ENCODE measurements at places on chromosomes 6 and 20. TPM values are rescaled to one million over a fixed set of nuclear protein-coding genes. Genes with fewer than 3 reads are reported as not detected.
A peak's percentile ranks its signal among the peaks of the same experiment; 100 is the strongest.

- no peak for DNase-seq
Observed at GRCh38 chr6:16002332-16003196, 126.3 kb upstream of the MYLIP start.

The CST4 gene
- total RNA-seq, result not detected

GRCh38 chr20:3679749-3680700, 1.8 kb downstream of the ADAM33 start:
- peak; percentile 25 for DNase-seq

- DNase-seq, result no peak
Observed at GRCh38 chr6:125392682-125393081, 90.9 kb upstream of the HDDC2 start.

The SOX4 gene
- total RNA-seq, result 30.4 TPM

GRCh38 chr20:2455771-2456497, 14.7 kb downstream of the SNRPB start:
- DNase-seq, result no peak

GRCh38 chr20:2296524-2297356, 939 bp downstream of the TGM3 start:
- no peak for DNase-seq

DNA sequence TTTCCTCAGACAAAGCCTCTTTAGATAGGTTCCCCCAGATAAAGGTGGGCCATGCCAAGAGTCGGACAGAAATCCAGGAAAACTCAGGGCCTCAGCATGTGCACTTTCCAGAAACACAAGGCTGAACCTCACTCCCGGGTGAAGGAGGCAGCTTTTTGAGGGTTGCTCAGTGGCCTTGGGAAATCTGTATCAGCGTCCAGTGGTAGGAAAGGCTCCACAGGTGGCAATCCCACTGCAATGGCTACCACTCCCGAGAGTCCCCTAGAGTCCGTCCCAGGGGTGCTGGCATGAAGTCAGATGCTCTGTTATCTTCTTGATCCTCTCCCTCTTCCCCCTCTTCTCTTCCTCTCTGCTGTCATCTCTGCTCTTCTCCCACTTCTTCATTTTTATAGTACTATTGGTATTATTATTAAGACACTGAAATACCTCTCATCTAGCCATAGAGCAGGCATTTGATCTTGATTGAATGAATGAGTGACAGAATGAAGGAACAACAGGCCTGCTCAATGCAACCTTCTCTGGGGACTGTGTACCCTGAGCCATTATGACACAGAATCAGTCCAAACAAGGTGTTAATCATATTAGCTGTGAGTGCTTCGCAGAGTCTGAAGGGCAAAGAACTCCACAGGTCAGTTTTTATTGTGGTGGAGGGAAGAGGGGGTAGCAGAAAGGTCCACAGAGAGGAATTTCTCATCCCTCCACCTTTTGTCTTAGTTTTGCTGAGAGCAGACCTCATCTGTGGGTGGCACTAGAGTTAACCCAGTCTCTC, 13.3 kb downstream of the SLC22A1 start:
- no peak for DNase-seq

The DOK5 gene
- not detected for total RNA-seq

The GABRR2 gene
- total RNA-seq, result not detected

DNA sequence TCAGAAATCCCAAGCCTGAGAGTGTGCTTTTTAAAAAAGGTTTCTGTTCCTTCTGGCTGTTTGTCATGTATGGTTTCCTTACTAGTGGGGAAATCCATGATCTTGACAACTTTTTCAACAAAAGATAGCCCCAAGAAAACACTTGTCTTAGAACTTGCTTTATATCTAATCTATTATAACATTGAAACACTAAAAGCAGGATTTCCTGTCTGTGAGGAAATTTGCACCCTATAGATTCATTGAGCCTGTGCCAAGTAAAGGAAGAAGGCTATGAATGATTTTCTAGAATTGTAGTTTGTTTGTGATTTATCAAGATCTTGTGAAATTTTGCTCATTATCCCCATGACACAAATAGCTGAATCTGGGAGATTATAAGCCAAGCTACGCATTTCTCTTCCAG, 238.6 kb upstream of the RIN2 start:
- no peak for DNase-seq

DNA sequence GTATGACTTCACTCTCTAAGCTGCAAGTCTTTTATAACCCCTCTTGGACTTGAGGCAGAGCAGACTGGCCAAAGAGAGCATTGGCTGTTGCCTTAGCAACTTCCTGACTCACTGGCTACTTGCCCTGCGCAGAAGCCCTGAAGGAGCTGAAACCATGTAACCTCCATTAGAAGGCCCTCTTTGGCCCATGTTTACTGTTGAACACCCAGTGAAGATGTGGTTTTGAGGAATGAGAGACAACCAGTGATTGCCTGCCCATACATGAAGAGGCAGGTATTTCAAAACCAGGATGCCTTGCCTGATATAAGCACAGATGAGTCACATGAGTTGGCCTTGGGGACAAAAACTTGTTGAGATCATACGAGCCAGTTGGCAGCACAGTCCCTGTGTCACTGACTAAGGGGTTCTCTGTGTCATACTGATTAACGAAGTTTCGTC, 182.5 kb downstream of the EDN1 start:
- peak; percentile 91 for DNase-seq

- peak; percentile 20 for DNase-seq
Observed at GRCh38 chr6:138287144-138287955, 69.1 kb upstream of the PBOV1 start.

DNA sequence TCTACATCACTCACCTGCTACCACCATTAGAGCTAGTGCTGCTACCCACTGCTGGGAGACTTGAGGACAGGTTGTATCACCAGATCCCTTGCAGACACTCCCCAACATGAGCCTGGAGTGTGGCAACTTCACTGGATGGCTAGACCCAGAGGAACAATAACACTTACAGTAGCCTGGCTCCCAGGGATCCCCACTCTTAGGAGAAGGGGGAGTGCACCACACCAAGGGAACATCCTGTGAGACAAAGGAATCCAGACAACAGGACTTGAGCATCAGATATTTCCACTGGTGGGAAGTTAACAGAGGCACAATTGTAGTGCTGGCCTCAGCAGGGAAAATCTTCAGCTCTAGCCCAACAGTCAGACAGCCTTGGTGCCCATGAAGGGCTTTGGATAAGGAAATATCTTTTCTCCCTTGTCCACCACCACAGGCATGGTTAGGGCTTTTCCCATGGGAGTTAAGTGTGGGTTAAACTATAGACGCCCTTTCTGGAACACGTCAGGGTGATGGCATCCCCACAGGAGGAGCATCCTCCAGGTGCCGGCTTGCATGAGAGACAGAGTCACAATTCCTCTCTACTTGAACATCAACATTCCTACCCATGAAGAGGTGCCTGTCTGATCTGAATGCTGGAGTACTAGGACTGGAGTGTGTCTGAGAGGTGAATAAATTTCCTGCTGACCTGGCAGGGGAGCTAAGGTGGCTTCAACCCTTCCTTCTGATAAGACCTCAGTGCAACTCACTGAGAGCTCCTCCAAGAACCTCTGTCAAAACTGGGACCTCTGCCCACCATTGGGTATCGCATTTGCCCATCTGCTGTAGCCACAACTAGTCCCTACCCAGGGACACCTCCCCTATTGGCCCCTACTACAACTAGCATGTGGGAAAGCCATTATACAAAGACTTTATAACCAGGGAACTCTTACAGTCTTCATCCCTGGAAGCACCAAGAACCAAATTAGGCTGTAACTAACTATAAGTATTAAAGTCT, 55.4 kb upstream of the SIRPG start:
- DNase-seq, result no peak

The C6orf58 gene
- total RNA-seq, result not detected

GRCh38 chr6:12000174-12000573, 11.9 kb upstream of the HIVEP1 start:
- no peak for DNase-seq

- DNase-seq, result no peak
Observed at GRCh38 chr6:42970871-42971612, 7.9 kb downstream of the PEX6 start.
